Glomerular endothelial cell (primary cell): ENCODE measurements at places on chromosomes 7 and 10. TPM values are rescaled to one million over a fixed set of nuclear protein-coding genes. Genes with fewer than 3 reads are reported as not detected.

CTAGE15 gene
- total RNA-seq: not detected in 2 replicates

KLLN gene
- total RNA-seq: 0.18 and 0.82 TPM in 2 replicates

VSTM4 gene
- 0.15 and 0.35 TPM in 2 replicates for total RNA-seq

PRR15 gene
- 0.23 TPM in 1 of 2 replicates, not detected in the other for total RNA-seq

CHN2 gene
- total RNA-seq: 6.9 and 7.0 TPM in 2 replicates

KNDC1 gene
- not detected in 2 replicates for total RNA-seq

MKI67 gene
- total RNA-seq: 8.9 and 25.0 TPM in 2 replicates

SPOCK2 gene
- total RNA-seq: 0.41 and 3.9 TPM in 2 replicates

FANK1 gene
- total RNA-seq: 4.8 and 11.4 TPM in 2 replicates

PTPRE gene
- total RNA-seq: 49.3 and 90.1 TPM in 2 replicates

MBL2 gene
- not detected in 2 replicates for total RNA-seq

- no peak for DNase-seq
Measured at GRCh38 chr7:111101856-111102646, 11.1 kb downstream of the LRRN3 start.

- no peak for DNase-seq
Measured at GRCh38 chr7:157758468-157759245, 421.9 kb downstream of the DNAJB6 start.

DNA sequence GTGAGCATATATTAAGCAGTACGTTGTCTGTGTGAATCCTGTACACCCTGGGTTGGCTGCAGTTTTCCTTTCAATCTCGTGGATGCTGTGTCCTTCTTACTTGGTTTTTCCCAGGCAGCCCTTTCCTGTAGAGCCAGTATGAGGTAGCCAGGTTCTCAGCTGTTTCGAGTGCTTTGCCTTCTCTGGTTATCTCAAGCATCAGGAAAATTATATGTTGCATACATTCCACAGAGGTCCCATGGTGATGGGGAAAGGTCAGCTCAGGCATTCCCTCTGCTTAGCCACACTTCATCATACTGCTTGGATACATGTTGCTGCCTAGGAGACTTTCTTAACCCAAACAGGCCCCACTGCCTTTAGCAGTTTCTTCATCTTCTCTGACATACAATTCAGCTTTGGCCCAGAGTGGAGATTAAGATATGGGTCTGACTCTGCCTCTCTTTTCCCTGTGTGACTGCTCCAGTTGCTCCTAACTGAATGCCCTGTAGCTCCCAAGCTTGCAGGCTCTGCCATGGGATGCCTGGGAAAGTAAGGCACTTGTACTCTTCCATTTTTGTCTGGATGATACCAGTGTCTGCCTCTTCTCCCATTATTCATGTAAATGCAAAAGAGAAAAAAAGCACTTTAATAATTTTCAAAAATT is 11.3 kb downstream of the GNAI1 start:
- no peak for DNase-seq

DNA sequence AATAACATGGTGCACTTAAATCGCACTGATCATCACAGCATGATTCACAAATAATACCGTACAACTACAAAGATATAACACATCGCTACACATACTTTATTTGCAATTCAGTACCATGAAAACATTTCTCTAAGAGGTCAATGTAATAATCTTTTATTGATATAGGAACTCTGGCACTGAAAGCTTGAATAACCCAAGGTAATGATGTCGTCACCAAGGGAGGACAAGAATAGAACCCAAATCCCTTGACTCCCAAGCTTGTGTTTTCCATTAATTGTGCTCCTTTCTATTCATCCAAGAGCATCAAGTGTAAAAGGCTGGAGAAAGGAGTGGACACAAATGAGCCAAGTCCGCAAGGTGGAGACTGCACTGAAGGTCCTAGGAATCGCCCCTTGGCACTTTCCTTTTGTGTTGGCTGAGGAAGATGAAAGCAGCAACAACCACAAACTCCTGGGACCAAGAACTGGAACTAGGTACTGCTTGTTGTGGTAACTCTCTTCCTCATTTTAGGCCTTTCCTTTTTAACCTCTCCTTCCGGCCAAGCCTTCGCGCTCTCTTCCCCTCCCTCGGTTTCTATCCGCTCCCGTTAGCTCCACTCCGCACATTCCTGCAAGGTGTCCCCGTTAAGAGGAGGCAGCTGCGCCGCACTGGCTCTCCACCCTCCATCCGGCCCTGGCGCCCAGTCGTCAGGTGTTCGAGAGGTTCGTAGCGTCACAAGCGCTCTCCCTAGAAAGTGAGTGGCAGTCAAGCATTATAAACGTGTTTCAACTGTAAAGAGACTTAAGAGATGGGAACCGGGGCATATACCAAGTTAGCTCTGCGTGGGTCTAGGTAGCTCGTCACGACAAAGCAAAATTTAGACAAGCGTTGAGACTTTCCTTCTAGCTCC is 1.0 kb upstream of the CBLL1 start:
- DNase-seq: no peak

DNA sequence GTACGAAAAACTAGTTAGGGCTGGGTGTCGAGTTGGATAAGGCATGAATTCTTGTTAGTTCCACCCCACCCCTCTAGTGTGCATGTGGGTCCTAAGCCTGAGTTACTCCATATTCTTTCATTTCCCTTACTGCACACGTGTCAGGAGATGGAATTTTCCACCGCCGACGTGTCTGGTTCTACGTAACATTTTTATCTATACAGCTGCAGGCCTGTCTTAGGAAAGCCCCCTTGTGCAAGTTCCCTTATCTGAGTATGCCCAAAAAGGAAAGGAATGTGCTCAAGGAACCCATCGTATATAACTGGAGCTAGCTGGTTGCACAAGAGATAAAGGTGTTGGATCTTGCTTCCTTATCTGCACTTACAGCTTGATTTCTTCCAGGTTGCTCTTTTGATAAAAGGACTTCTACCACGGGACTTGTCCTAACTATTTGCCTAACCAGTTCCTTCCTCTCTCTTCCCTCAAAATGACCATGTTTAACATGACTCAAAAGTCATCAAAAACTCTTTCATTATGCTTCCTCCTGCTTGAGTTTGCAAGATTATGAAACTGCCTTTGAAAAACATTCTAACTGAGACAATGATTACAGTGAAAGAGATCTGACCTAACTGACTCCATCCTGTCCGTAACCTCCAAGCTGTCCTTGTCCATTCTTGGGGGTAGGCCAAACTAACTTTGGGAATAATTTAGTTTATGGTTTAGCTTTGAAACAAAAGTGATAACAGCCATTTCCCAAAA is 181.4 kb downstream of the AKR1D1 start:
- peak; percentile 79 for DNase-seq

GRCh38 chr10:3948843-3949242 is 163.8 kb upstream of the KLF6 start:
- DNase-seq: peak; percentile 78

GRCh38 chr7:16975712-16976111 is 93.9 kb upstream of the AGR3 start:
- no peak for DNase-seq

DNA sequence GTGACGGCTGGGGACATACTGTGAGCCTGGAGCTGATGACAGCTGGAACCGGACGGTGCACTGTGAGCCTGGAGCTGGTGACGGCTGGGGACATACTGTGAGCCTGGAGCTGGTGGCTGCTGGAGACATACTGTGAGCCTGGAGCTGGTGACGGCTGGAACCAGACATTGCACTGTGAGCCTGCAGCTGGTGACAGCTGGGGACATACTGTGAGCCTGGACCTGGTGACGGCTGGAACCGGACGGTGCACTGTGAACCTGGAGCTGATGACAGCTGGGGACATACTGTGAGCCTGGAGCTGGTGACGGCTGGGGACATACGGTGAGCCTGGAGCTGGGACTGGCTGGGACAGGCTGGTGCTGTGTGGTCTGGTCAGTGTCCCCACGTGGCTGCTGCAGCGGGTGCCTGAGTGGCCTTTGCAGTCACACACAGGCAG is 47.9 kb downstream of the PTPRN2 start:
- DNase-seq: no peak

DNA sequence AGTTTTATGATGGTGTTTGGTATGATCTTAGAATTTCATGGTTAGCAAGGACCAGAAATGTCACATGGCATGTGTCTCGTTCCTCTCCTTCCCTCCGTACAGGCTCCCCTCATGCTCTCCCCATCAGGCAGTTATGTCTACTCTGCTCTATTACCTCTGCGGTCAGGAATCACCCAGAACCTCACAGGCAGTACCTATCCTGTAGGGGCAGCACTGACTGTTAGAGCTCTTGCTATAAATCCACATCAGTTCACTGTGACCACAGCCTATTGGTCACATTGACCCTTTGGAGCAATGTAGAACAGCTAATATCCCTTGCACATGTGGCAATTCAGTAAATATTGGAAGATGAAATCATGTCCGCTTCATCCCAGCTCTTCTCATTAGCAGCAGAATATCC is 151.8 kb downstream of the WNT2 start:
- DNase-seq: no peak

DNA sequence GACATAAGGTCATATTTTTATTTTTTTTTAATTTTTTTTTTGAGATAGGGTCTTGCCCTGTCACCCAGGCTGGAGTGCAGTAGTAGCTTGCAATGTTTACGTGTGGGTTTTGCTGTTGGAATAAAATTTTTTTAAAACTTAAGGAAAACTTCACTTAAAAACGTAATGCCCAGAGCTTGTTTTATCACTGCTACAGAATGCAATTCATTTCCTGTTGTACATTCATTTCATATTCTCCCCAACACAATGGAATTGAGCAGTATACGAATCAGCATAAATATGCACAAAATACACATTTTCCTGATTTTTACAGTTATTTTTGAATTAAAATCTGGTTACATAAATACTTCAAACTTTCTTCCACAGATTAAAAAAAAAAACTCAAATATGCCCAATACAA is 40.3 kb downstream of the RSU1 start:
- peak; percentile 5 for DNase-seq

- no peak for DNase-seq
Measured at GRCh38 chr7:138032770-138033169, 30.9 kb upstream of the CREB3L2 start.

DNA sequence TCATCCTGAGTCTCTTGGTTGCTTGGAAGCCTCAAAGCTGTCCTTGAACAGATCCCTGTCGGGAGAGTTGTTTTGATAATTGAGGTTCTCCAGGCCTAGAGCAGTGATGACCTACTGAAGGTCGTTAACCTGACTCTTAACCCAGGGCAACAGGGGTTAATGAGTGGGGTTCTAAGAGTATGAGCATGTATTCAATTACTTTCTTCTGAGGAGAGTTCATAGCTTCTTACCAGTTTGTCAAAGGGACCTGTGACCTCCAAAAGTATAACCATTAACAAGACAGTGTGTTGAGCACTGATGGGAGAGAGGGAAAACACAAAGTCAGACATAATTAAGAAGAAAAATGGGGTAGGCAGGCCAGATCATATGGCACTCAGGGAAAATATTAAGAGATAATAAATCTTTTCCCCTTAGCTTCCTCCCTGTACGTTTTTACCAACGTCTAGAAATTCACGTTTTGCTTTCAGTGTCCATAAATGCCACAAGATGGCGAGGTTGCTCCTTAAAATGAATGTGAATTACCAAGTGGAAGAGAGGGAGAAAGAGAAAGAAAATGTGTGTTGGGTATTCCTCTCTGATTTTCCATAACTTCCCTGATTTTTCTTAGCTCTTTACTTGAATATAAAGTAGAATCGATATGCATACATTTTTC is 97.6 kb downstream of the SUGCT start:
- DNase-seq: peak; percentile 54

- DNase-seq: no peak
Measured at GRCh38 chr7:127692200-127692599, 40.2 kb downstream of the SND1 start.

DNA sequence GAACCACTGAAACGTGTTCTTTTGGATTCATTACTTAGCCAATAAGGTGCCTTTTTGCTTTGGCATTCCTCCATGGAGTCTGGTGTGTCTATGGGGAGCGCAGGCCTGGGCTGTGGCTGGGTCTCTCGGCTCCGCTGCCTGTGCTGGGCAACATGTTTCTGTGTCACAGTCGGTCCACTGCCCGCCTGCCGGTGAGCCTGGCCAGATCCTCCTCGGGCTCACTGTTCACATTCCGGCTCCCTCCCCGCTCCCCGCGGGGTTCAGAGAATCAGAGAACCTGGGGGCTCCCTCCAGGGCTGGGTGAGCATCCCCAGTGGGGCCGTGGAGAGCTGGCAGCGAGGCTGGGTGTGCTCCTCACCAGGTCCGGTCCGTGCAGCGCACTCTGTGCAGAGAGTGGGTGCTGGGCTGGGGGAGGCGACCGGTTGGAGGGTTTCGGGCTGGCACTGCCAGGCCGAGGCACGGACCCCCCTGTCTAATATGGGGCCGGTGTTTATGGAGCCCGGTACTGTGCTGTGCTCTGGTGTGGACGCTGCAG is 70.4 kb downstream of the INPP5A start:
- DNase-seq: no peak

- no peak for DNase-seq
Measured at GRCh38 chr7:22611758-22612079, 111.7 kb upstream of the STEAP1B start.

DNA sequence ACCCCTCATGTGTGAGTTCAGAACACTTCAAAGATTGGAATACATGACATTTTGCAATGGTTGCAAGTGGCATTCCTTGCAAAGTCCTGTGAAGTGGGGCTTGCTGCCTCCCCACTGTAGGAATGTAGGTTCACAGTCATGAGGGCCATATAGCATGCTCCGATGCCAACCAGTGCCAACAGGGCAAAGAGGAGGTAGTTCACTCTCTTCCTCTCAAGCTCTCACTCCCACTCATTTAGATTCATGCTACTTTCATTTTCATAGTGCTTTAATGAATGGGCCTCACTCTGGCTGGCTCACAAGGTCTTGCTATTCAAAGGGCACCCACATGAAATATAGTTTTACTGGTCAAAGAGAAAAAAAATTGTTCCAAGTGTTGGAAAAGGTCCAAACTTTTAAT is 169.9 kb upstream of the AOAH start:
- DNase-seq: no peak

GRCh38 chr10:70742537-70743429 is 42.4 kb downstream of the TBATA start:
- no peak for DNase-seq

DNA sequence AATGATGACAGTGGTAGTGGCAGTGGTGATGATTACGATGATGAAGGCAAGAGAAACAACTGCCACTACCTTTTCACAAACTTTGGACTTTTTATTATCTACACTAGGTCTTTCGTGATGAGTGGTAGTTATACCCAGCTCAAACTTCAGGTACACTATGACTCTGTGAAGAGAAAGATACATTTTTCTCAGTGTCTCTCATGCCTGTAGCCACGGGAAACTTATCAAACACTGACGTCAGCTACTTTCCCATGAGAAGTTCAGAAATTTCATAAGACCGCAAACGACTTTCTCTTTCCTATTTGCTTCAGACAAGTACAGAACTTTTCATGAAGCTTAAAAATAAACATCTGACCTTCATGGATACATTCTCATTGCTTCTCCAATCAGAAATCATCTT is 57.0 kb downstream of the CALD1 start:
- DNase-seq: no peak

- no peak for DNase-seq
Measured at GRCh38 chr10:45380903-45381620, 7.0 kb downstream of the ALOX5 start.

DNA sequence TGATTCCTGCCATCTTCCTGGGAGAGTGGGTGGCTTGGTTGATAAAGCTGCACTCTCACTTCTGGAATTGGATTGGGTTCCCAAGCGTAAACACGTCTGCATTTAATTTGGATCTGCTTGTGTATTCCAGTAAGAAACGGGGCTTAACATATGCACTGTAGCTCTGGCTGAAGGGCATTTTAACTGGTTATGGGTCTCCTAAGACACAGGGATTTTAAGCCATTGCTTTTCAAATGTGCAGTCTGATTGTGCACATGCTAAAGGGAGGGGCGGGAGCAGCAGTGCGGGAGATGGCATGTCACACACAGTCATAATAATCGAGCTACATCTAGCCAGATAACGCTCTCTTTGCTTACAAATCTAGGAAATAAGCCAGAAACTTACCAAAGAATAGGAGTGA is 247.3 kb upstream of the LYZL1 start:
- DNase-seq: no peak
